ENCODE measurements at places on chromosomes 12 and 14.
A peak's percentile ranks its signal among the peaks of the same experiment; 100 is the strongest.

DNA sequence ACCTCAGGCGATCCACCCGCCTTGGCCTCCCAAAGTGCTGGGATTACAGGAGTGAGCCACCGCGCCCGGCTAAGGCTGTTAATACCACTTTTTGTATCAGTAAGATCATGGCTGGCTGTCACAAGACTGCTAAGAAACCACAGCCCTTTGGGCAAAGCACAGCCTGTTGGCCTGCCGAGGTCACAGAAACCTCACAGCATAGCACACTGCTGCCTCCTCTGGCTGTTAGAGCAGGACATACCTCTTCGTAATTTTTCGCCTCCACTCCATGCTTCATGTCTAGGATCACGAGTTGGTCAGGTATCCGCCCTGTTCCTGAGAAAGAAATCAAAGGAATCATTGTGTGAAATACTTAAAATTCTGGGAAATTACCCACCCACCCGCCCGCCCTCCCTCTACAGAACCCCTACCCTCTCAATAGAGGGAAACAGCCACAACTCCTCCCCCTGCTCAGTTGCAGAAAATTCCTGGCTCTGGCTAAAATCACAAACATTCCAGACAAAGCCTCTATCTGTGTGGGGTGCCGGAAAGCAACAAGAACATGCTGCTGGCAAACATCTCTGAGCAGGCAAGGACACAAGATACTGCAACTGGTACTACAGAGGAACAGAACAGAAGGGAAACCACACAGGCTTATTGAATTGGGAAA is 20.7 kb upstream of the NEK9 start:
- no peak for DNase-seq

DNA sequence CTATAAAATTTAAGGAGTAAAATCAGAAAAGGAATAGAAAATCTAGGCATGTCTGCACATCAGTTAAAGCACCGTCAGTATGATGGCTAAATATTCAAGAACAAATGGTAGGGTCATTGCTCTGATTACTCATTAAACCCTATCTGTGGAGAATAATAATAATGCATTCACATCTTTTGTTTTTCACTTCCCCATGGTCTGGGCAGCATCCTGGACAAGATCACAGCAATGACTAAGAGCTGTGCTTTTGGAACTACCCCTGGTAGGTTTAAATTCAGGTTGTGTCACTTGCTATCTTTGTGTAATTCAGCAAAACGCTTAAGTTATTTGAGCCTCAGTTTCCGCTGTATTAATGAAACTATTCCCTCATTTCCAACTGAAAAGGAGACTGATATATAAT is 33.1 kb downstream of the C12orf42 start:
- no peak for DNase-seq

- DNase-seq = no peak
Measured at GRCh38 chr14:57266065-57266464, 2.6 kb downstream of the EXOC5 start.

- DNase-seq = peak; percentile 27
Measured at GRCh38 chr12:6563448-6564050, 4.5 kb downstream of the NOP2 start.

GRCh38 chr14:102593825-102594137 is 1.3 kb downstream of the RCOR1 start:
- DNase-seq = no peak
